Fibroblast of skin of right biceps (primary cell): ENCODE measurements at places on chromosomes 3 and 15.

DNA sequence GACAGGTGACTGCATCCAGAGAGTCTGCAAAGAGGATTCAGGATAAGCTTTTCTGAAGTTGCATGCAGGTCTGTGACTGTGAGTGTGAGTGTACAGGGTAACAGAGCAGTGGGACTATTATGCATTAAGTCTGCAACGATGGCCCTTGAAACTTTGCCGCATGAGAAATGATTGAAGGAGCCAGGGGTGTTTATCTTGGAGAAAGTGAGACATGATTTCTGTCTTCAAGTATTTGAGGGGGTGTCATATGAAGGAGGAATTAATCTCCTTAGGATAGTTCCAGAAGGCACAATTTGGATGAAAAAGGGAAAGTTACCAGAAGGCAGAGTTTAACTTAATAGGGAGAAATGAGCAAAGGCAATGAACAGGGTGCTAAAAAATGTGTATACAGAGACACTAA, 119.6 kb downstream of the ARNT2 start:
- DNase-seq: peak; percentile 45

GRCh38 chr3:138640537-138640936, 32.0 kb downstream of the FAIM start:
- no peak for DNase-seq

- no peak for DNase-seq
Observed at GRCh38 chr15:70109978-70110377, 12.3 kb upstream of the TLE3 start.

DNA sequence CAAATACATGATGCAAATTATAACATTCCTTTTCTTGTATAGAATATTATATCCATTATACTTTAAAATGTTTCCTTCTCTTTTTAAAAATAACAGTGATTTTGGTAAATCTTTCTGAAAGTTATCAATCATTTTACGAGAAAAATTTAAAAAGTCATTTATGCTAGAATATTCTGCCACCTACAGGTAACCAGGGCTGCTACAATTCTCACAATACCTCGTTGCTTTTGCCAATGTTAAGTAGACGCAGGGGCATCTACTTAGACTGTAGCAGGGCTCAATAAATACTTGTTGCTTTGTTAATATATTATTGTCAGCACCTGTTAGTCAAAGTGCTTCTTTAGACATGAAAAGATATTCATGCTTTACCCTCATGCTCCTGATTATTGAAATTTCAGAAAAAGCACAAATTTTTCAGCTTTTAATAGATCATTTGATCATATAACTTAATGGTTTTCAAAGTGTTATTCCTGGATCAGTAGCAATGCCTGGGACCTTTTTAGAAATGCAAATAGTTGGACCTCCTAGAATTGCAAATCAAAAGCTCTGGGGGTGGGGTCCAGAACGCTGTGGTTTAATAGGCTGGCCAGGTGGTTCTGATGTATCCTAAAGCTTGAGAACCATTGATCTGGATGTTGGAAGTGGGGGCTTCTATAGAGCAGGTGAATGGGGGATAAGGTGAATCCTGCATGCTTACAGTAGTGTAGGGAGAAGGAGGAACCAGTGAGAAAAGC, 223.6 kb upstream of the PDZRN3 start:
- DNase-seq: peak; percentile 51

DNA sequence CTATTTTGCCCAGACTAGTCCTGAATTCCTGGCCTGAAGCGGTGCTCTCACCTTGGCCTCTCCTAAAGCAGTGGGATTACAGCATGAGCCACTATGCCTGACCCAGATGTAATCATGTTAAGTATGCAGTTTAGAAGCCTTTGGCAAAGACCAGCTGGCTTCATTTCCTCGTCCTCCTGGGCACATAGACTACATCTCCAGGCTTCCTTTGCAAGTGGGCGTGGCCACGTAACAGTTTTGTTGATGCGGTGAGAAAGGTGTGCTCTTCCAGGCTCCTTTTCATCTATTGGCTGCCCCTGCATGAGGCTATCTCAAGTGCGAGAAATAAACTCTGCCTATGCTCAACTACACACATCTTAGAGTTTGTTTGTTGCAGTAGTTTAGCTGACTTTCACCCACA, 13.0 kb downstream of the SV2B start:
- no peak for DNase-seq

DNA sequence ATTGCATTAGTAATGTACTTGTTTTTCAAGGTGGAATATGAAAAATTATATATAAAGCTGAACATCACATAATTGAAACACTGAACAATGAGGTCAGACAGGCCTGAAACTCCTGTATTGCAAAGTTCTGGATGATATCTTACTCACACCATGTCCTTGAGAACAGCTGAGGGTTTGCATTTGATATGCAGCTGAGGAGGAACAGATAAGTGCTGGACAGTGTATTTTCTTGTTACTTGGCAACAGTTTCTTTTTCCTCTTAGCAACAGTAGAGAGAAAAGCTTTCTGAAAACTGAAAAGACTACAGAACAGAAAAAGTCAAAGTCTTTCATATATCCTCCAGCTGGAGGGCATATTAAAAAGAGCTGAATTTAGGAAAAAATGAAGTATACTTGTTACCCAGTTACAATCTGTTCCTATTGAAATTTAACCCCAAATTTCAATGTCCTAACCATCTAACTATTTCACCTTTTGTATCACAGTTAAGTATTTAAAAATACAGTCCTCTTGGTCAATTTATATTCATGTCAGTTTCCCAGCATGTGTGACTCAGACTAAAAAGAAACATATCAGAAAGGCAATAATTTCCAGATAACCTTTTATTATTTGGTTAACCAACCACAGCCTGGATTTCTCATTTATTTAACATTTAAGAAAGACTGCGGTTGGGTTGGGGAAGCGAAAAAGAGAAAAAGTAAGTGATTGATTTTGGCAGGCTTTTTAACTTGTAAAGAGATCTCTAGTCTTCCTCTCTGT, 733.0 kb upstream of the DPPA4 start:
- DNase-seq: peak; percentile 1
